Stimulated activated CD8-positive, alpha-beta memory T cell treated with anti-CD3 and anti-CD28 coated beads, Interleukin-4, amount 100 ng/mL, for 1 hour (primary cell): ENCODE measurements at places on chromosomes 3 and 15.

GRCh38 chr15:79282371-79283251 lies at the start of gene ANKRD34C:
Gene ANKRD34C (plus strand): TSS chr15:79282722. CDS start chr15:79293285, 10,563 bp downstream.
- no peak for DNase-seq

GRCh38 chr3:140019946-140020345 lies 85.0 kb downstream of the CLSTN2 start:
- no peak for DNase-seq

- DNase-seq: no peak
These were observed 727.5 kb downstream of the TBL1XR1 start for GRCh38 chr3:176469694-176470205.

DNA sequence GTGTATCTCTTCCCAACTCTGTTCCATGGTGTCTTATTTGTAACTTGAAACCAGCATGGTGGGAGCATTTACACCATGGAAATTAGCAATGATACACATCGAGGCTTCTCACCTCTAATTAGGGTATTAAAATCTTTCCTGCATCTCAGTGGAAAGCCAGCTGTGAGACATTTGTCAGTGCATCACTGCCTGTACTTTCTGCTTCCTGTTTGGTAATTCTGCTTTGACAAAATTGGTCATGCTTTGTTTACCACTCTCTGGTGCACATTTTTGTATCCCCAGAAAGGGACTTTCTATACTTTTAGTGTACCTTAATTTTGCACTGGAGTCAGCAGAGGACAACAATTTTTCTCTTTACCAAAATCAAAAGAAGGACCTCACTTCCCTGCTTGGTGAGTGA lies 402.1 kb downstream of the PDCD6IP start:
- no peak for DNase-seq

GRCh38 chr3:170531657-170532335 lies 54.1 kb downstream of the SLC7A14 start:
- DNase-seq: no peak

DNA sequence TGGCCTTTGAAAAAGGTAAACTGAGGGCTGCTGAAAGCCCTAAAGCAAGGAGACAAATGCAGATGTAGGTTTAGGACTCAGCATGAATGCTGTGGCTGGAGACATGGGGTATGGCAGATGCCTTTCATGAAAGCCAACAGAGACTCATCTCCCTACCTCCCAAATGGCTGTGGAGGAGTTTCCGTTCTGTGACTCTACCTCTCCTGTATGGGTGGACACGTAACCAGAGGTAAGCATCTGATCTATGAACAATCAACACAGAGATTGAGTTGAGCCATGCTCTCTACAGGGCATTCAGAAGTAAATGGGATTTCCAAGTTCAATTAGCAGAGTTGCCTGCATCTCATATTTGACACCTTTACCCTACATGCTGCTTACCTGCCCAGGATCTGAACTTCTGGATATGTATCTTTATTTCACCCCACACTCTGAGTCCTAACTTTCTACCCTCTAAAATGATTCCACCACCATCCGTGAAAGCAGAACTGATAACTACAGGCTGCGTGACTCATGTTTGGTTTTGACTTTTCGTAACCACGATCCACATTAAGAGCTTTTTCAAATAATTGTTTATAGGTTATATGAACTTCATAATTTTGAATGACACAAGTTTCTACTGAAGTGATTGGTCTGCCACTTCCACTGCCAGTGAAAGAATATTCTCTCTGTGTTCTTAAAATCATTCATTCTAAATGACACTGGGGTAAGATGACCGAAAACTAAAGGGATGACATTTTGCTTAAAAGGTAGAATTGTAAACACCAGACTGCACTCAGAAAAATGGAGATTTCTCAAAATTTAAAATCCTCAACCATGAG lies 1058.7 kb downstream of the FHIT start:
- DNase-seq: no peak

- DNase-seq: no peak
These were observed 16.3 kb downstream of the ZBTB38 start for GRCh38 chr3:141384575-141384974.

GRCh38 chr15:70762469-70763119 lies 764 bp downstream of the UACA start:
- DNase-seq: no peak

- DNase-seq: no peak
These were observed 53.0 kb downstream of the GAP43 start for GRCh38 chr3:115676336-115676735.

GRCh38 chr3:99659032-99659431 lies 20.6 kb downstream of the COL8A1 start:
- DNase-seq: no peak

DNA sequence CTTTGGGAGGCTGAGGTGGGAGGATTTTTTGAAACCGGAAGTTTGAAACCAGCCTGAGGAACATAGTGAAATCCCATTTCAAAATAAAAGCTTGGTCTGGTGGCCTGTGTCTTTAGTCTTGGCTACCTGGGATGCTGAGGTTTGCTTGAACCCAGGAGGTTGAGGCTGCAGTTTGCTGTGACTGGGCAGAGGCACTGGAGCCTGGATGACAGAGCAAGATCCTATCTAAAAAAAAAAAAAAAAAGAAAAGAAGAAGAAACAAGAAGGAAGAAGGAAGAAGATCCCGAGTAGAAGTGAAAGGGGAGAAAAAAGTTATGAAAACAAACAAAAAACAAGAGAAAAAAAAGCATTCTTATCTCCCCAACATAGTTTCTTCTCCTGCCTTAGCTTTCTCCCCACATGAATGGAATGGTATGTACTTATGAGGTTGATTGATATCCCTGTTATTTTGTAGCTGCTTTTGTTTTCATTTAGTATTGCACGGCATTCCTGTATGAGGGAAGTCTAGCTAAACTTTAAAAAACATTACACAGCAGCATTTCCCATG lies 42.4 kb downstream of the TMEM40 start:
- DNase-seq: no peak

- DNase-seq: no peak
These were observed 46.9 kb downstream of the NFKBIZ start for GRCh38 chr3:101896083-101896757.

- no peak for DNase-seq
These were observed 2.7 kb downstream of the LMOD3 start for GRCh38 chr3:69119681-69120080.

GRCh38 chr3:23612296-23612891 lies 193.4 kb upstream of the UBE2E1 start:
- no peak for DNase-seq

- DNase-seq: no peak
These were observed 189.0 kb downstream of the ZNF621 start for GRCh38 chr3:40713795-40714194.

DNA sequence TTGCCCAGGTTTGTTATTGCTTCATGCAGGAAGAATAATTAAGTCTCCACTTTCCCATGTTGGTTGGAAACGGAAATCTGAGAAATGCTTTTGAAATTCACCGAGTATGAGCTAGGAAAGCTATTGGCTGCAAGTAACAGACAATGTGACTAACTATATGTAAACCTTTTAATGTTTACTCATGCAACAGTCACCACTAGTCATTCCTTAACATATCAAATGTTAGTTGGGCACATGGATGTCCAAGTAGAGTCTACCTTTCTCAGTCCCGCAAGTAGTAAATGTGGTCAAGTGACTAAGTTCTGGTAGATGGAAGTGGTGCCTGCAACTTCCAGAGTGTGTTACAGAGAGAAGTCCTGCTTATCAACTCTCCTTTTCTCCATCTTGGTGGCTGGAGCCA lies 52.5 kb downstream of the KLF15 start:
- no peak for DNase-seq

DNA sequence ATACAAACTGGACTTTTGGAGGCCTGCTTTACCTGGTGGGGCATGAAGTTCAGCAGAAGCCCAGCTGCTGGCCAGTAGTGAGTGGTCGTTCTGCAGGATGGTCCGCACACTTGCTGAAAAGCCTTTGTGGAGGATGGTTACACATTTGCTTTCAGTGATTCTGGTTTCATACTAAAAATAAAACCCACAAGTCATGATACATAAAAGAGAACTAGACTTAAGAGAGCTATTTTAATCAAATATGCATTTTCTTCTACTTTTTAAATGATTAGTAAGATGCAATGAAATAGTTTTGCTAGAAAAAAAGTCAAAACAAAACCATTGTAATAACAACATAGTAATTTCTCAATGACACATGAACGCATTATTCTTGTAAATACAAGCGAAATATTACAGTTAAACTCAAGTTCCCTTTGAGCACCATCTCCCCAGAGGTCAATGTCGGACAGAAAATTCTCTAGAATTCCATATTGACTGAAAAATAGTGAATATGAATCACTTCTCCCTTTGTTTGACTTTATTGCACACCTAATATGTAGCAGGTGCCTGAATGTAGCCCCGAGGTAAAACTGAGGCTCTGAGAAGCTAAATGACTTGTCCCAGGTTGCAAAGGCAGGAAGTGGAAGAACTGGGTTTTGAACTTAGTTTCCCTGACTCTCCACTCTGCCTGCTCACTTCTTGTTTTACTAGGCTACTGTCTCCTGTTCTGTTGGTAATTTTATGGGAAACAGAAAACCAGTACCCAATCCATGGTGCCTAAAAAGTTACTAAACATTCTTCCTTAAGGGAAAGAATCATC lies 8.3 kb downstream of the IL5RA start:
- DNase-seq: no peak

DNA sequence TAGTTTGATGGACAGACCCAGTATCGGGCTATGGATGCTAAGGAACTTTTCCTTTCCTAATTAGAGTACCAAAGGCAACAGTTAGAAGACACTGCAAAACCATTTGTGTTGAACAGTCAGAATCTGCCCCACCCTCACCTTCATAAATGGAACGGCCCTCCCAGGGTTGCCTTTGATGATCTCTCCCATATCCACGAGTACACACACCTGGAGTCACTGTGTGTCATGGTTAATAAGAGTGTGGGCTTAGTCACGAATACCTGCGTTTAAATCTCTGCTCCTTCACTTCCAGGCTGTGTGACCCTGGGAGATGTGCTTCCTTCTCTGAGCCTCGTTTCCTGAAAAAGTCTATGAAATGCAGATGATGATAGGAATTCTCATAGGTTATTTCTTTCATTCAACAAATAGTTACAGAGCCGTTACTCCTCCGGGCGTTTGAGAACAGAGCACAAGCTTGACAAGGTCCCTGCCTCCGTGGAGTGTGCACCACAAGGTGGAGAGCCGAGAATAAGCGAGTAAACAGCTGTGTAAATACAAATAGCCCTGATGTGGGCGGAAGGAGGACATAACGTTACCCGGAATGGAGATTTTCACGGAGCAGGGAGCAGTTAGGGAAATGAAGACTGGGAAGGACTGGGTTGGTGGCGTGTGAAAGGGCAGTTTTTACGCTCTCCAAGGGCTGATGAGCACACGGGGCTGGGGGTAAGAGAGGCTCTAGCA lies 6.7 kb downstream of the SLC51A start:
- DNase-seq: no peak

DNA sequence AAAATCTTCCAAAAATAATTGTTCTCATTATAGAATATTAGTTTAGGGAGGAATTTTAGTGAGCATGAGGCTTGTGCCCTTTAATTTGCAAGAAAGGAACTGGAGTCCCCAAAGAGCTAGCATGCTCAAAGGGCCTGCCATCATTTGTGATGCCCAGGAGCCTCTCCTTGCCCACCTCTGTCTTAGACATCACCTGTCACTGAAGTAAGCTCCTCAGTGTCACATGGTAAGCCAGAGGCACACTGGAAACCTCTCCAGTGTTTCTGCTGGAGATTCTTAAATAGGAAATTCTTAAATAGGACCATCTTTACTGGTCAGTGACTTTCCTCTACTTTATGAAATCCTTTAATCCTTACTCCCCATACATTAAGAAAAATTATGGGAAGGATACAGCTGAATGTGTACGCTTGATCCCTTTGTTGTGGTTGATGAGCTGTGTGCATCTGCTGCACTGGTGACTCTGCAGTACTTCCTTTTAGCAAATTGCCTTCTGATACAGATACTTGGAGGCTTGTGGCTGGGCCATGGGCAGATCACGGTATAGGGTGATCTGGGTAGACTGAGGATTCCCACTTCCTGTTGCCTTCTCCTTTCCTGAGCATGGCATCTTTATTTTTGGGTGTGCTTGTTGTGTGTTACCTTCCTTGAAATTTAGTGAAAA lies 197.4 kb downstream of the KLHL25 start:
- DNase-seq: no peak

DNA sequence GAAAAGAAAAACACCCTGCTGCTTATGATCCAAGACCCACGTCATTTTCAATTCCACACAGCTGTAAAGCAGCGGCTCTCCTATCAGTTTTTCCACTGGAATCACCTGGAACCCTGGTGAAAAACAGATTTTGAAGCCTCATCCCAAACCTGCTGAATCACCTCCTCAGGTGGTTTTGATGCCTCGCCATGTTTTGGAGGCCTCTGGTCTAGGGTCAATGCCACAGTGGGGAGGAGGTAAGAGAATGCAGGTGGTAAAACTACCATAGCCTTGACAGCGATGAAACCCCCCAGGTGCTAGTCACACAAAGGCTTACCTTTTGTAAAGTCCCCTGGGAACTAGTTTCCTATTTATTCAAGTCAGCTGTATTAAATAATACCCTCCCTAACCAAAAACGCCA lies 24.8 kb downstream of the MYO1E start:
- DNase-seq: no peak

GRCh38 chr3:83317605-83318004 lies 1556.2 kb upstream of the GBE1 start:
- DNase-seq: no peak

DNA sequence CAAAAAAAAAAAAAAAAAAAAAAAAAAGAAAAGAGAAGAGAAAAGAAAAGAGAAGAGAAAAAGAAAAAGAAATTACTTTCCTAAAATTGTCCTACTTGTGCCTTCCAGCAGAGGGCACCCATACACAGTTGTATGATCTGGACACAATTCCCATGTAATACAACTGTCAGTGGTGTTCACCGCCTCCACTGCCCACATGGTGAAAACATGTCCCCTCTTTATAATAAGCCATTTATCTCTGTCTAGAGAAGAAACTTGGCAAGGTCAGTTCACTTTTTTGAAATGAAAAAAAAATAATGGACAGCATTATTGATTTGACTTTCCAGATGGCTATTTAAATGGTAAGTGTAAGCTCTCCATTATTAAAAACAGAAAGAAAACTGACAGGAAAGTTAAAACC lies 459.4 kb downstream of the GBE1 start:
- DNase-seq: no peak

- DNase-seq: no peak
These were observed 99.8 kb downstream of the SEC22A start for GRCh38 chr3:123301331-123302184.

DNA sequence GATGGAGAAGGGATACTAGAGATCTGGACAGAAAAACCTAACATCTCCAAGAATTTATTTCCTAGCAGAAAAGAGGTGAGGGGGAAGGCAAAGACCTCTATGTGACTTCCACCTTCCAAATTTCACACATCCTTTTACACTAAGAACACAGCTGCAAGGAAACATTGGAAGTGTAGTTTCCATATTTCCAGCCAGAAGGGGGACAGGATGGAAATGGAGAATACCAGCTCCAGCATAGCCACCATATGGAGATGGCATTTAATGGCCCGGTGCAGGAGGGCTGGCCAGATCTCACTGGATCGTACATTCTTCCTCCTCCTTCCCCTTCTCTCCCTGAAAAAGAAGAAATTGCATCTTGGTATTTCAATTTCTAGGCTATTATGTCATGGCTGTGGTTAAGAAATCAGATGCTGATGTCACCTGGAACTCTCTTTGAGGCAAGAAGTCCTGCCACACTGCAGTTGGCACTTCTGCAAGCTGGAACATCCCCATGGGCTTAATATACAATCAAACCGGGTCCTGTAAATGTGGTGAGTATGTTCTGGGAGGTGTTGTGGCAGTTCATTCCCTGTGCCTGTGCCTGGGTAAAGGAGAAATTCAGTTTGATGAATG lies 36.9 kb upstream of the TF start:
- no peak for DNase-seq
